ENCODE measurements at places on chromosomes 1 and 21.

DNA sequence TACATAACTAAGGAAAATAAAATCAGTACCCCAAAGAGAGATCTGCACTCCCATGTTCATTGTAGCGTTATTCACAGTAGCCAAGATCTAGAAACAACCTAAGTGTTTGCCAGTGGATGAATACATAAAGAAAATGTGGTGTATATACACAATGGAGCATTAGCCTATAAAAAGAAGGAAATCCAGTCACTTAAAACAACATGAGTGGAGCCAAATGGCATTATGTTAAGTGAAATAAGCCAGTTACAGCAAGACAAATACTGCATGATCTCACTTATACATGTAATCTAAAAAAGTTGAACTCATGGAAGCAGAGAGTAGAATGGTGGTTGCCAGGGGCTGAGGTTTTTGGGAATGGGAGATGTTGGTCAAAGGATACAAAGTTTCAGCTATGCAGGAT lies 508.3 kb upstream of the B3GALT2 start:
- no peak overlapping the region for H3K4me3 ChIP-seq
- no peaks in the 10 kb centered on the region for H3K27me3 ChIP-seq
- no peak overlapping the region for H3K27ac ChIP-seq
- DNase-seq = no peak
- peaks cover 2% of the 10 kb centered on the region for H3K4me1 ChIP-seq

- H3K4me3 ChIP-seq = no peak overlapping the region
- H3K27ac ChIP-seq = no peak overlapping the region
- DNase-seq = no peak
- H3K36me3 ChIP-seq = no peaks in the 10 kb centered on the region
- H3K27me3 ChIP-seq = no peaks in the 10 kb centered on the region
These were observed 14.6 kb upstream of the TENT5C start for GRCh38 chr1:117591252-117591651.

DNA sequence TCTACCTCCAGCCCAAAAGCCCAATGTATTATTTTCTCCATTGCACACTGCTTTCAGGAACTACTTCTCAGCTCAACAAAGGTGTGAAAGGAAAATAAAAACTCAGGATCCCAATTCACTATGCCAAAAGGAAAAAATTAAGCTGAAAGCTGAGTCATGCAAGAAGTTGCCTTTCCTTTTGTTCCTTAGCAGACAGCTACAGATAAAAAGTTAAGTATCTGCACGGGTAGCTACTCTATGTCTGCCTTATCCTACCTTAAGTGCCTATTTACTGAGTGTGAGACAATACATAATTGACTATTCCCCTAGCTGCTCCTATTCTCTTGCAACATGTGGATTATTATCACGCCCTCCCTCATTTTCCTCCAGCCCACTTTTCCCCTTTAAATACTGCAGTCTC lies 84.1 kb downstream of the ADCY10 start:
- H3K4me1 ChIP-seq = peaks cover 3% of the 10 kb centered on the region
- H3K4me3 ChIP-seq = no peak overlapping the region
- DNase-seq = no peak
- H3K27me3 ChIP-seq = peaks cover 5% of the 10 kb centered on the region
- no peak overlapping the region for H3K27ac ChIP-seq
- no peaks in the 10 kb centered on the region for H3K36me3 ChIP-seq

DNA sequence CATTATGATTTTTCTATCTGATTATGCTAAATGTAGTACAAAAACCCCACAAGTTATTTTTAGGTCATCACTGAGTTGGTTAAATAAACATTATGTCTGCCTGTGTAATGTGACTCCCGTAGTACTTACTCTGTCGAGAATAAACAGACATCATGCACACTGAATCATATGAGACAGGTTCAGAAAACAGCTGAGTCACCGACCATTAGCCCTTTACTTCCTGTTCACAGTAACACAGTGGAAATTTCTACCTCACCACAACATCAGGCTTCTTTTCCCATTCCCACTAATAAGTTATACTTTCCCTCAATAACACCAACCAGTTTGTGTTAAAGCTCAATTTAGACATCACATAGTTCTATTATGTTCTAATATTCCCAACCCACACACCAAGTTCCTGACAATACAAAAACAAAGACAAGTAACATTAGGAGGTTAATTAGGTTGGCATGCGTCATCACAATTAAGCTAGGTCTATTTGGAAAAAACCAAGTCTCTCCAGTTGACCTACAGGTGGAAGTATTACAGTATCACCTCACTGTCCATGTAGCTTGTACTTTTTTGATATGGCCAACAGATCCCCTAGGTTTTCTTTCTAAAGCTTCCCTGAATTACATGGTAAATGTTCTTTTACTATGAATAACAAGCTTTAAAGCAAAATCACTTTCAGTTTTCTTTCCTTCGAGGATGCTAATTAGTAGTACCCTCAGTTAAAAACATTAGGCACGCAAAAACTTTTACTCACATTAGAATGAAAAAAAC lies 154.2 kb downstream of the EIF4G3 start:
- H3K27ac ChIP-seq = peak overlapping the region; percentile 84
- peaks cover 16% of the 10 kb centered on the region for H3K4me1 ChIP-seq
- peaks cover 25% of the 10 kb centered on the region for H3K36me3 ChIP-seq
- H3K27me3 ChIP-seq = no peaks in the 10 kb centered on the region
- DNase-seq = peak; percentile 12
- H3K4me3 ChIP-seq = peak overlapping the region; percentile 9

- no peak overlapping the region for H3K27ac ChIP-seq
- no peaks in the 10 kb centered on the region for H3K36me3 ChIP-seq
- peaks cover 95% of the 10 kb centered on the region for H3K27me3 ChIP-seq
- DNase-seq = no peak
These were observed 14.5 kb downstream of the PAX7 start for GRCh38 chr1:18644973-18645746.

DNA sequence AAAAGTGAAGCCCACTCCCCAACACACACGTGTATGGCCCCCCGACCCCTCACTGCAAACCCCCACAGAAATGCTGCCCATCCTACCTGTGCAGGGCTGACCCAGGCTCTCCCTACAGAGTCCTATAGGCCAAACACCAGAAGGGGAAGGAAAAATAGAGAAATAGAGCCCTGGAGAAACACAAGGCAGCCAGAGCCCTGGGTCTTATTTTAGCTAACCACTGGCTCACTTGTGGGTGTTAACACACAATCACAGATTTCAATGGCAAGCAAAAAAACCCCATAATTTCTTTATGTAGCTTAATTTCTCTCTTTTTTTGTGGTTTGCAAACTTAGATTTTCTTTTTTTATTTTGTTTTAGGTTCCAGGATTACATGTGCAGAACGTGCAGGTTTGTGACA lies 989 bp upstream of the PIGR start:
- DNase-seq = no peak
- H3K4me3 ChIP-seq = no peak overlapping the region
- no peaks in the 10 kb centered on the region for H3K27me3 ChIP-seq
- H3K4me1 ChIP-seq = no peaks in the 10 kb centered on the region
- no peak overlapping the region for H3K27ac ChIP-seq

- H3K27me3 ChIP-seq = peaks cover 23% of the 10 kb centered on the region
- no peaks in the 10 kb centered on the region for H3K36me3 ChIP-seq
- no peak for DNase-seq
- no peaks in the 10 kb centered on the region for H3K4me1 ChIP-seq
These were observed 89.3 kb downstream of the EDEM3 start for GRCh38 chr1:184665360-184665759.

GRCh38 chr1:242524571-242525359 lies at the start of gene PLD5:
TSS of gene PLD5 (minus strand) at chr1:242524697.
- H3K27ac ChIP-seq = no peak within 1 kb of the TSS
- peaks cover 9% of the 10 kb centered on the region for H3K4me1 ChIP-seq
- peak within 1 kb of the TSS; percentile 42 for H3K4me3 ChIP-seq

DNA sequence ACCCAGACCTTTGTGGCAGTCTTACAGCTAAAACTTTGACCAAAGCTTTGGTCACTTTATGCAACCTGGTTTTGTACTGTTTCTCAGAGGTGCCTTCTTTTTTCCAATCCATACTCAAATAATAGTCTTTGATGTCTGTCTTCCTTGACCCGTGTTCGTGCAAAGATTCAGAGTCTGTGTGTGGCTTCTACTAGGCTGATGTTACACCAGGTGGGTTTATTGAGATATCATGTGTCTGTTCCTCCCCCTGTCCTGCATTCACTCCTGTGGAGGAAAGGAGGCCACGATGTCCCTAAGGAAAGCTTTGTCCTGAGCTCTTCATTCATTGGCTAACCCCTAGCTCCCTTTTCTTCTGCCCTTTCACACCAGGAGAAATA lies 15.0 kb upstream of the IKBKE start:
- no peaks in the 10 kb centered on the region for H3K27me3 ChIP-seq
- peaks cover 3% of the 10 kb centered on the region for H3K36me3 ChIP-seq
- no peak overlapping the region for H3K4me3 ChIP-seq
- no peak overlapping the region for H3K27ac ChIP-seq

DNA sequence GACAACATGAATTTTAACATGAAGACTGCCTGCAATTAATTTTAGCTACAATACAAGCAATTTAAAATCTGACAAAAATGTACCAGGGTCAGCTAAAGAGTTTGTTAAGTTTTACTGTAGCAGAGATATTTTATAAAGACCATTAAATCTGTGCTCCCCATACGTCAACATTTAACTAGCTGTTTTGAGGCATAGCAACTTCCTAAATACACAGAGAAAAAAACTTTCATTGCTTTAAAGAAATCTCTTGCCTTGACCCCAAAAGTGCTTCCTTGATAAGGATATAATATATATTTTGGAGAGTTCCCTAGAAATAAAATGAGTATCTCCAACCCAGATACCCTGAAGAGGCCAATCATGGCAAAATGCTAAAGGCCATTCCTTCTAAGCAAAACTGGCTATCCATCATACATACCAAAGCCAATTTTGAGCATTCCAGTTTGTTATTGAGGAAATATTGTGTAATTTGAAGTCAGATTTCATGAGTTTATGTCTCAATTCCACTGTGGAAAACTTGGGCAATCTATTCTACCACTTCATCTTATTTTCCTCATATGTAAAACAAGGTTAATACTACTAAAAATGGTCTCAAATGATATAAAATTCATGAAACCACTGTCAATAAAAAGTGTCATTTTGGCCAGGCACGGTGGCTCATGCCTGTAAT lies 19.1 kb downstream of the ASPM start:
- H3K27me3 ChIP-seq = no peaks in the 10 kb centered on the region
- H3K4me1 ChIP-seq = no peaks in the 10 kb centered on the region
- no peak overlapping the region for H3K27ac ChIP-seq
- peaks cover 17% of the 10 kb centered on the region for H3K36me3 ChIP-seq

- no peaks in the 10 kb centered on the region for H3K27me3 ChIP-seq
- H3K4me3 ChIP-seq = no peak overlapping the region
- H3K27ac ChIP-seq = no peak overlapping the region
- peaks cover 6% of the 10 kb centered on the region for H3K4me1 ChIP-seq
These were observed 53.5 kb downstream of the CLSTN1 start for GRCh38 chr1:9770298-9770697.

All from activated naive CD8-positive, alpha-beta T cell treated with anti-CD3 and anti-CD28 coated beads for 36 hours (primary cell).